ENCODE measurements at places on chromosomes 7 and 10.

GRCh38 chr7:29878081-29878688 is 71.9 kb downstream of the WIPF3 start:
- peak; percentile 62 for DNase-seq

GRCh38 chr7:96479015-96479645 is 157.2 kb upstream of the SLC25A13 start:
- no peak for DNase-seq

DNA sequence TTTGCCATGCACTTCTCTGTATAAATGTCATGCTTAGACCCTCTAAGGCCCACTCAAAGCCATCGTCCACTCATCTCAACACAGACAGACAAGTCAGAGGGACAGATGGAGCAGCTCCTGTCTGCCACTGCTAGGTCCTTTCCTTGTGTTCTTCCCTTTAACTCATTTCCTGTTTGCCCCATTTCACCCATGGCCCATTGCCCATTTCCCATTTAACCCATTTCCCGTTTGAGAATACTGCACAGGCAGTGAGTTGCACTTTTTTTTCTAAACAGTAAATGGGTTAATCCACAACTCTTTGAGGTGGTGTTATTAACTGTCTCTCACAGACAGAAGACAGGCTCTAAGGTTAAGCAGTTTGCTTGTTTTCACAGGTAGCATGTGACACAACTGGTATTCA is 179.3 kb downstream of the NPSR1 start:
- no peak for DNase-seq

DNA sequence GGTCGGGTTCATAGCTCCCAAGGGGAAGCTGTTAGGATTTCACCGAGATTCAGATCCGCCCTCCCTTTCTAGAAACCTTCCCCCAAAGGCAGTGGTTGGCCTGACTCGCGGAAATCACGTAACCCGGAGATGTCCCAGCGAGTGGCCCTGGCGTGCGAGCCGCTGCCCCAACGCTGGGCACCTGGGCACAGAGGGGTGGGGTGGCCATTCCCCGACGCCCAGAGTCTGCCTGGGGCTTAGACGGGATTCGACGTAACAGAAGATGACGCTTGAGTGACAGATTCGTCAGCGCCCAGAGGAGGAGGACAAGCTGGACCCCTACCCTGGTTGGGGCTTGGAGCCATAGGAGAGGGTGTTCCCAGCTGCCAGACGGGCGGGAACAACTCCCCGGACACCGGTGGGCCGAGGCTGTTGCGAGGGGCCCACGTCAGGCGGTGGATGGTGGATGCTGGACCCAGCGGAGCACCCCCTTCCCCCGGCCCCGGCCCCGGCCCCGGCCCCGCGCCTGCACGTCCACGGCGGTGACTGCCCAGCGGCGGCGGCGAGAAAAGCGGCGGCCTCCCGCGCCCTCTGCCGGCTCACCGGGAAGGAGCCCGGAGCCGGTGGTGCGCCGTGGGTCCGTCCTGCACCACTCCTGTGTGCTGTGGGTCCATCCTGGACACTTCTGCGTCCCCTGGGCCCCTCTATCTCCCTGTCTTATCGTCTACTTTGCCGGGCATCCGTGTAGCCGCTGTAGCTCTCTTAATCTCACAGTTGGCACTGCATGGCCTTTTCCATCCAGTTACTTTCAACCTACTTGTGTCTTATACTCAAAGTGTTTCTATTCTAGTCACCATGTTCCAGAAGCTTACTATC is 35.4 kb upstream of the KNDC1 start:
- no peak for DNase-seq

- no peak for DNase-seq
Measured at GRCh38 chr10:9613338-9614075, 1404.2 kb upstream of the CELF2 start.

- no peak for DNase-seq
Measured at GRCh38 chr10:121497513-121498470, 100.5 kb downstream of the FGFR2 start.

GRCh38 chr7:115042596-115042995 is 120.7 kb downstream of the MDFIC start:
- no peak for DNase-seq

- DNase-seq, result no peak
Measured at GRCh38 chr7:106887421-106887820, 22.3 kb downstream of the PIK3CG start.

DNA sequence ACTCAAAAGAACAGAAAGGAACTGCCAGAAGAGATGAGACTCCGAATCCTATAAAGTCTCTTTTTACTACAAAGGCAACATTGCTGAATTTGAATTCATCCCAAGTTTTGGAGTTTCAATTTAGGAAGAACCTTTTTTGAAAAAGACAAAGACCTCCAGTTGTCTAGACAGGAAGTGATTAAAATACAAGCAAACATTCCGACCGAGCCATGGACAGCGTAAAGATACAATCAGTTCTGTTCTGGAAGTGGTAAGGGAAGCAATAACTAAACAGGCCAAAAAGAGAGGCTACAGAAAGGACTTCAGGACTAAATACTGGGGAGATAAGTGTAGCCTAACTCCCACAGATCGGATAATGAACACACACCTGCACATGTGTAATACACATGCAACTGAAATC is 101.0 kb downstream of the SMURF1 start:
- no peak for DNase-seq

DNA sequence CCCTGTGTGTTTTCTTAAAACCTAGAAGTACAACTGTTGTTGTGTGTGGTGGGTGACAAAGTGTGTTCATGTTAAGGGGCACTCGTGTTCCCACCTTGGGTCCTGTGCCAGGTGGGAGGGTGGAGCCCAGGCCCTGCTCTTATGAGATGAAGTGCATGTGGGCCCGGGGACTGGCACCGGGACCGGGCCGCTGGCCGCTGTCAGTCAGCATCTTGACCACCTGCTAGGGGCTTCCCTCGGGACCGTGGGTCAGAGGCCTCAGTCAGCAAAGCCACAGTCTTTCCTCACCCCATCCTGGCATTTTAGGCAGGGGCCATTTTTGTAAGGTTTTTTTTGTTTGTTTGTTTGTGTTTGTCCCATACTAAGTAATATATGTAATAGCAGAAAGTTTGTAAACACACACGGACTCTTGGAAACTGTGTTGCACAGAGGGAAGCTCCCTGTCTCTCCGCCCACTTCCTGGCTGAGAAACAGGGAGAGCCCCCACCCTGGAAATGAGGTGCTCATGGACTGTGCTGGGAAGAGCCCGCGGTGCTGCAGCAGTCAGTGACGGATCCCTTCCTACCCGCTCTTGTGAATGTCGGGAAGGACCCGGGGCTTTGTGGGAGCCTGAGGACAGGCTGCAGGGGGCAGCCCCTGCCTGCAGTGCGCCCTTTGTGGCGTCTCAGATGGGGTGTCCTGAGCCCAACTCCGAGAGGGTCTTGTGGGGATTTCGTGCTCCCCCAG is 13.4 kb downstream of the AGAP3 start:
- DNase-seq, result no peak

- no peak for DNase-seq
Measured at GRCh38 chr10:73054286-73054685, 42.4 kb downstream of the P4HA1 start.

DNA sequence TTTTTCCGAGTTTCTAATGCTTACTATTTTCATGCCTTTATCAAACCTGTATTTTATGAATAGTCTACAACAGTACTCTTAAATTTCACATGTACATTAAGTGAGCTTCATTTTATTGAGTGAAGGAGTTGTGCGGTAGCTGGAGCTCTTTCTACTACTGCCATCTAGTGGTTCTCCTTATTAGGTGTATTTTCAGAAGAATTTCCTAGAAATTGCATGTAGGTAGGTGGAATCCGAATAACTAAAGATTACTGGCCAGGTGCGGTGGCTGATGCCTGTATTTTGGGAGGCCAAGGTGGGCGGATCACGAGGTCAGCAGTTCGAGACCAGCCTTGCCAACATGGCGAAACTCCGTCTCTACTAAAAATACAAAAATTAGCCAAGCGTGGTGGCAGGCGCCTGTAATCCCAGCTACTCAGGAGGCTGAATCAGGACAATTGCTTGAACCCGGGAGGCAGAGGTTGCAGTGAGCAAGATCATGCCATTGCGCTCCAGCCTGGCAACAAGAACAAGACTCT is 38.3 kb downstream of the LRRC72 start:
- DNase-seq, result peak; percentile 61

Measured in AML-193 (cell line).